ENCODE measurements at places on chromosomes 3 and 15.

DNA sequence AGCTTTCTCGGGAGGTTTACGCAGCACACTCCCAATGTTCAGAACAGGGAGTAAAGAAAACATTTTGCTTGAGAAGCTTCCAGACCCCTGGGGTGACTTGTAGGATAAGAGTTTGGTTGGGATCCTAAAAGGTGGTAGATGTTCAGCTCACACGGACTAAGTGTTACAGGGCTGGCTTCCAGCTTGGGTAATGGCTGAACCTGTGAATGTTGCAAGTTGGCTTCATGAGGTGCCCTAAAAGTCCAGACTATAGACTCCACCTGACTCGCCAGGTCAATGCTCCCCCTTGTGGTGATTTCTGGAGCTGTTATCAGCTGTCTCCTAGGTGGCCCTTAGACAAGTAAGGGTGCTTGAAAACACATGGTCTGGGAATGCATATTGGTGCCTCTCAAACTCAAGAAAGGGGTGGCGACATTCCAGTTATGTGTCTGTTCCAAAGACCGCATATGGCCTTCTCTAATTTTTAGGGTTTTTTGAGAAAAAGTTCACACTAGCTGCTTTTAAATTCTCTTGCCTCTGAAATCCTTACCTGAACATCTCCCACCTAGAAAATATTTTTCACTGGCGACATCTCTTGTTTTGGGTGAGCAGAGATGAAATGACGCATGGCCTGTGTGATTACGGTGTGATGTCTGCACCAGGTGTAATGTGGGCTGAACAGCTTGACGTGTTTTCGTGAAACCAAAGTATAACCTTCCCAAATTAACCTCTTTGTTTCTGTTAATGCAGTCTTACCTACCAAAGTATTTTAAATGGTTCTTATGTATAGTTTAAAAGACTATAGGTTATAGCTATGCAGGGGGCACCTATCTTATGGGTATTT, 175.7 kb upstream of the KBTBD8 start:
- peak; percentile 55 for DNase-seq

GRCh38 chr3:172036541-172037215, 2.7 kb upstream of the FNDC3B start:
- no peak for DNase-seq

GRCh38 chr3:119748991-119749390, 32.9 kb upstream of the NR1I2 start:
- no peak for DNase-seq

DNA sequence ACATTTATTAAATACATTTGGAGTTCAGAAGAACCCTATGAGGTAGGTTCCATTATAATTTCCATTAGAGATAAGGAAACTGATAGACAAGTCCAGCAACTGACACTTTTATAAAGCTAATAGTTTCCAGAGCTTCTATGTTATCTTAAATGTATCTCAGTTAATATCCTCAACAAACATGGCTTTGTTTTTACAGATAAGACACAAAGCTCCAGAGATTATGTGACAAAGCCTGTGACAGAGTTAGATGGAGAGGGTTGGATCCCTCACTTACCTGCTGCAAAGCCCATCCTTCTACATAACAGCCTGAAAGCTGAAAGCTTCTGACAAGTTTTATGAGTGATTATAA, 473 bp upstream of the COMMD2 start:
- no peak for DNase-seq

- no peak for DNase-seq
These were observed 48.7 kb downstream of the SH3BP5 start for GRCh38 chr3:15283702-15284101.

- DNase-seq = no peak
These were observed 230.0 kb downstream of the ADAMTS9 start for GRCh38 chr3:64457811-64458210.

GRCh38 chr3:20645340-20645739, 459.3 kb upstream of the SGO1 start:
- no peak for DNase-seq

GRCh38 chr3:195045481-195046210, 225.3 kb downstream of the XXYLT1 start:
- no peak for DNase-seq

DNA sequence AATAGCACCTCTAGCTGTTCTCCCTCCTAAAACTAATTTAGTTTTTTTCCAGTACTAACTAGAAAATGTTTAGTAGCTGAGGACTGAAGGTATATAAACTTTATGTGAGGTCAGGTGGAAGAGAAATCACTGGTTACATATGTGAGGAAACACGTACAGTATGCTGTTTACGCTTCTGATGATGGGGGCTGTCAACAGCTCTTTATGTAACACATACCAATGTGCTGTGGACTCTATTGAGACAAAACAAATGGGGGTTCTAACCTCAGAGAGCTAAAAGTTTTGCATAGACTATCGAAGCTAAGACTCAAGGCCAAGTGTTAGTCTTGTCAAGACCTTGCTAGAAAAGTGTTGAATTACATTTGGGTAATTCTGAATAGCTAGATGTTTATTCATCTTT, 107.5 kb downstream of the SYNPR start:
- no peak for DNase-seq

- no peak for DNase-seq
These were observed 10.3 kb downstream of the DCBLD2 start for GRCh38 chr3:98890965-98891910.

- no peak for DNase-seq
These were observed 11.8 kb downstream of the CYFIP1 start for GRCh38 chr15:22968366-22968765.

DNA sequence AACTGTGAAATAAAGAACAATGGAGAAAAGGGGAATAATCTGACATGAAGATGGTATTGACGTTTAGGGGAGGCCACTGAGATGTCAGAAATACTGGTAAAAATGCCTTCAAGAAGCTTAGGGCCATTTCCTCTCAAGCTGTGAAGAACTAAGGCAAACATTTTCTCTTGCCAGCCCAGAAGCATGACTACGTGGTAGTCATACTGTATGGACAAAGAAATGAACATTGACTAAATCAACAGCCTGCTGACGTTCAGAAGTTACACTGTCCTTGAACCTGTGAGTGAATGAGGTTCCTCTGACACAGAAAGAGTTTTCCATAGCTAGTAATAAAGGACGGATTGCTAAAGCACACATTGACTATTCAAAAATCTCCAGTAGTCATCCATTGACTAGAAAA, 121.0 kb downstream of the P3H2 start:
- no peak for DNase-seq

GRCh38 chr3:23566499-23566898, 239.3 kb upstream of the UBE2E1 start:
- no peak for DNase-seq

DNA sequence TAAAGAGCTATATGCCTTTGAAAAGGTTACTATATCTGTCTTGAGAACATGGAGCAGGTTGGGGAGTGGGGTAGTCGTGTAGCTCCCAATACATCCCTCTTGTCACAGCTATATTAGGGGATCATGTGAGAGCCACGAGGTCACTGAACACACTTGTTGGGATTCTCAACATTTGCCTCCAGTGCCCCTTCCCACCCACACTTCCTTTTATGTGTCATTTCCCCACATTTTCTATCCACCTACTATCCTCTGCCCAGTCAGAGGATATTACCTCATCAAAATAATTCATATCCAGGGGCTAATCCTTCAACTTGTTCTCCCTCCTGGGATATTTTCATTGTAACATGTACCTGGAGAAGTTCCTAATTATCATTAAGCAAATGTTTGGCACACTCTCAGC, 85.0 kb downstream of the CYP19A1 start:
- DNase-seq = no peak

- no peak for DNase-seq
These were observed 41.2 kb upstream of the IGSF10 start for GRCh38 chr3:151501923-151502632.

DNA sequence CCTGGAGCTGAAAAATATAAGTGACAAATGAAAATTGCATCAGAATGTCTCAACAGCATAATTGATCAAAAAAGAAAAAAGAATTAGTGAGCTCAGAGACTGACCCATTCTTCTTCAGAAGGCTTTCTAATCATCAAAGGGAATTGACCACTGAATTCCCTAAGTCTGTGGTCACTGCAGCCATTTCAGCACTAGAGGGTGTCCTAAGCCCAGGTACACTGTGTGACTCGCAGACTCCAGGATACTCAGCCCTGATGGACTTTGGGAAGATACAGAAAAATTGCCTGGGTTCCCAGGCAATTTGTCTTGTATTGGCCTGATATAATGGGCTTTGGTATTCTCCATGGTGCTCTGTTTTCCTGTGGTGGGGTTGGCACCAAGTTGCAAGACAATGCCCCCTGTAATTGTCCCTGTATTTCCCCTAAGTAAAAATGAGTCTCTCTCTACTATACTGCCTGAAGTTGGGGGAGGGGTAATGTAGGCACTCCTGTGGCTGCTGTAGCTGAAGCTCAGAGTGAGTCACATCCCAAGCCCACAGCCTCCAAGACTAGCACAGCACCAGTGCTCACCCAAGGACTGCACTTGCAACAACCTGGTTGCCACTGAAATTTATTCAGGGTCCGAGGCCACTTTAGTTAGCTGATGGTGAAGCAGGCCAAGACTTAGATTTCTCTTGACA, 256.0 kb upstream of the STAC start:
- no peak for DNase-seq

DNA sequence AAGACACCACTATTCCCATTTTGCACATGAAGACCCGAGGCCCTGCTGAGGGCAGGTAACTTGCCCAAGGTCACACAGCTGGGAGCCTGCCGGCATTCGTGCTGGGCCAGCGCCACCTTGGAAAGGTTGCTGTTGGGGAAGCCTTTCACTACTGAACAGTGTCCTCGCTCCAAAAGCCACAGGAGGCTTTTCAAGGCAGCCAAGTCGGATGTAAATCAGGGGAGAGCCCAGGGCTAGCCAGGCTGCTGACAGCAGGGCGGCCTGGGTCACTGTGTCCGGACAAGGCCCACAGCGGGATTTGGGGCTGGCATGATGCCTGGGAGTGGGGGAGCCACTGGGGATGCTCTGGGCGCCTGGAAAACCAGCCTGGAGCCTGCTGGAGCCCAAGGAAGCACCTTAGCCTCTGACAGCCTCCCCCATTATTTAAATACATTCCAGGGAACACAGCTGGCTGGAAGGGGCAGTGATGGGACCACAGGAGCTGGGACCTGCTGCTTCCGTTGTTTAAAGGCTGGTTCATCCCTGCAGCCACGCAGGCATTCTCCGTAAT, 10.5 kb downstream of the SLC6A6 start:
- DNase-seq = no peak

GRCh38 chr3:192515664-192516045, 211.7 kb downstream of the FGF12 start:
- no peak for DNase-seq

GRCh38 chr3:138066972-138067371, 48.4 kb downstream of the DZIP1L start:
- no peak for DNase-seq

DNA sequence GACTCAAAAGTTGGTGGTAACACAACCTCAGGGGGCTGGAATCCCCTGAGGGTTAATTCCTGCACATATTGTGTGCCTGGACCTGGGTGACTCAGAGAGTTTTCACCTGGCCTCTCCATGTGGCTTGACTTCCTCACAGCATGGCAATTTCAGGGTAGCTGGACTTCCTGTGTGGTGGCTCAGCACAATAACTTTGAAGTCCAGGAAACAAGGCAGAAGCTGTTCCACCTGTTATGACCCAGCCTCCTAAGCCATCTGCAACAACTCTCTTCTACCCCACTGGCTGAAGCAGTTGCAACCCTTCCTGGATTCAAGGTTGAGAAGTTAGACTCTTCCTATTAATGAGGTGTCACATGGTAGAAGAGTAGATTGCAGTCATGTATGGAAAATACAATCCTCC, 58.4 kb downstream of the EDEM1 start:
- no peak for DNase-seq

GRCh38 chr3:25854214-25854613, 64.3 kb downstream of the OXSM start:
- no peak for DNase-seq

DNA sequence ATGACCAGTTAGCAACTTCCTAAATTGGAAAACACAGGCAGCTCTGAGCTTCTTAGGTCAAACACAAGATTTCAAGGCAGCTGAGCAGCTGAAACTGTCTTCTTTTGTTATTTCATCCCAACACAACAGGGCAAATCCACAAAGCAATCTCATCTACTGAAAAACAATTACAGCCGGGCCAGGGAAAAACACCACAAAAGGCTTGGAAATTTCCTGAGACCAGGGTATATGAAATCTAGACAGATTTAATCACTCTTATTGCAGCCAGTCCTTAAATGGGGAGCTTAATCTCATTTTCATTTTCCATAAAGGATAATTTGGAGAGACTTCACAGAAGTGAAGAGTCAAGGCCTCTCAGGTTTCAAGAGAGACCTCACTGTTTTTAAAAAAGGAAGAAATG, 181.8 kb downstream of the SSR3 start:
- no peak for DNase-seq

DNA sequence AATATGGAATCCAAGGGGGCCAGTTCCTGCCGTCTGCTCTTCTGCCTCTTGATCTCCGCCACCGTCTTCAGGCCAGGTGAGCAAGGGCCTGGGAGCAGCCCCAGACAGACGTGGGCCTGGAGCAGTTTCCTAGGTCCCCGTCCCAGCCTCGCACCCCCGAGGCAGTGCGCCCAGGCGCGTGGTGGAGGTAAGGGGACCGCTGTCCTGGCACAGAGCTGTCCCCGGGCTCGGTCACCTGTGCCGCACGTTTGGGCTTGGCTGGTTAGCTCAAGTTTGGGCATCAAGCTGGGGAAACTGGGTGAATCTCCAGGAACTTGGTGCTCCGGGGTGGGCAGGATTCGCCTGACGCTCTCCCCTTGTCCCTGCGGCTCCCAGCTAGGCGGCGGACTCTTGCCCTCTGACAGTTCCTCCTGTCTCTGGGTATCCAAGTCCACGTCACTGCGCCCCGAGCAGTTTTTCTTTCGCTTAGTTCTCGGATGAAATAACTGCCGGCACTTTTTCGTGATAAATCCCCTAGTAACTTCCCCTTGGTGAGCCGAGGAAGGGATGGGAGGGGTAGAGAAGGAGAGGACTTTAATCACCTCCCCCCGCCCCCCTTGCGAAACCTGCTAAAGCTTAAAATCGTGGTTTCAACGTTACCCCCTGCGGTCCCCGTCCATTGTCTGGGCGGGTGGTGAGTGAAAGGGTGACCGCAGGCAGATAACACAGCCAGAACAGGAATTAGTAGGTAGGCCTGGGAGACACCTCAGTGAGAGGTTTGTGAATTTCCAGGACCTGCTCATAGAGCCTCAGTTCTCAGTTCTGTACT, 901 bp downstream of the ALCAM start:
- DNase-seq = peak; percentile 81

DNA sequence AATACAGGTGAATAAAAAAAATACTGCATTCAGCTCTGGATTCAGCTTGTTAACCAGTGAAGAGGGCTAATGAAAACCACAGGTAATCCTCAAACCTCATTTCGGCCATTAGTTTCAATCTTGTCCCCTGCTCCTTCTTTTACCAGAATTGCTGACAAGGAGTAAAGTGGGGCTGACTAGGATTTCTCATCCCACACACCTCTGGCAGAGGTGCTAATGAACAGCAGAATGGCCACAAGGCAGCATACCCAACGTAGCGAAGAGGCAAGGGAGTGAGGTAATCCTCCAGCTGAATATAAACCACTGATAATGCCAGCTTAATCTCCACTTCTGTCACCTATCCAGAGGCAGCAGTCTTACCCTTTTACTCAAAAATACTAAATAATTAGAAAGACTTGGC, 248.8 kb upstream of the CDIN1 start:
- no peak for DNase-seq

Data from stimulated activated naive CD8-positive, alpha-beta T cell treated with anti-CD3 and anti-CD28 coated beads, Interleukin-15, amount 100 ng/mL, for 72 hours (primary cell).